CD8-positive, alpha-beta memory T cell (primary cell): ENCODE measurements at places on chromosomes 13 and 19. TPM values are rescaled to one million over a fixed set of nuclear protein-coding genes. Genes with fewer than 3 reads are reported as not detected.

GRCh38 chr13:113903912-113904311, 40.0 kb upstream of the GAS6 start:
- H3K27ac ChIP-seq: no peak overlapping the region
- H3K4me1 ChIP-seq: no peaks in the 10 kb centered on the region
- H3K27me3 ChIP-seq: peaks cover 3% of the 10 kb centered on the region
- H3K4me3 ChIP-seq: no peak overlapping the region
- H3K36me3 ChIP-seq: no peaks in the 10 kb centered on the region

- H3K4me3 ChIP-seq: no peak overlapping the region
- no peak for DNase-seq
- H3K27ac ChIP-seq: no peak overlapping the region
- no peaks in the 10 kb centered on the region for H3K4me1 ChIP-seq
- no peaks in the 10 kb centered on the region for H3K27me3 ChIP-seq
These were observed 586.7 kb upstream of the SGCG start for GRCh38 chr13:22594041-22594440.

- H3K4me3 ChIP-seq: no peak overlapping the region
- no peaks in the 10 kb centered on the region for H3K36me3 ChIP-seq
- H3K4me1 ChIP-seq: no peaks in the 10 kb centered on the region
- H3K27ac ChIP-seq: no peak overlapping the region
These were observed 9.1 kb upstream of the PNMA8A start for GRCh38 chr19:46480415-46480814.

- H3K27ac ChIP-seq: no peak overlapping the region
- peaks cover 21% of the 10 kb centered on the region for H3K4me1 ChIP-seq
- no peaks in the 10 kb centered on the region for H3K27me3 ChIP-seq
- H3K4me3 ChIP-seq: no peak overlapping the region
- peaks cover 11% of the 10 kb centered on the region for H3K36me3 ChIP-seq
These were observed 3.5 kb upstream of the CD320 start for GRCh38 chr19:8311461-8312260.

- no peaks in the 10 kb centered on the region for H3K27me3 ChIP-seq
- no peaks in the 10 kb centered on the region for H3K4me1 ChIP-seq
- H3K36me3 ChIP-seq: peaks cover 7% of the 10 kb centered on the region
These were observed 20.7 kb downstream of the GPR180 start for GRCh38 chr13:94622344-94622743.

- no peaks in the 10 kb centered on the region for H3K36me3 ChIP-seq
- peak; percentile 59 for DNase-seq
- H3K4me3 ChIP-seq: no peak overlapping the region
- no peak overlapping the region for H3K27ac ChIP-seq
- H3K27me3 ChIP-seq: peaks cover 12% of the 10 kb centered on the region
These were observed 5.3 kb upstream of the HCN2 start for GRCh38 chr19:584240-585001.

DNA sequence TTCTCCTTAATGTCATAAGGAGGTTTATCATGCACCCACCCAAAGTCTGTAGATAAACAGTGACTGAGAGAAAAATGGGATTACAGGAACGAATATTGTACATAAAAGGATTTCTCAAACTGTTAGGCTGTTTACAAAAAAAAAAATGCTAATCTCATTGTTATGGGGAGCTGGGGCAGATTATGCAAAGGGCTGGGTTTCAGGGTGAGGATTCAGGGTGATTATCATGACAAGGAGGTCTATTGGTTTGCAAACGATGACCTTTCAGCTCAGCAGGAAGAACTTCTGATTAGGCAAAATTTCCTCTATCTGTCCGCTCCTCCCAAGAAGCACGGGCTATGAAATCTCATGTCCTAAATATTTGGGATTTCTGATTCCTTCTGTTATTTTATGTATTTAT, 41.4 kb downstream of the NLRP12 start:
- no peaks in the 10 kb centered on the region for H3K36me3 ChIP-seq
- no peaks in the 10 kb centered on the region for H3K27me3 ChIP-seq
- H3K27ac ChIP-seq: no peak overlapping the region
- H3K4me1 ChIP-seq: no peaks in the 10 kb centered on the region
- H3K4me3 ChIP-seq: no peak overlapping the region

- no peak overlapping the region for H3K4me3 ChIP-seq
- no peak overlapping the region for H3K27ac ChIP-seq
- DNase-seq: no peak
- no peaks in the 10 kb centered on the region for H3K27me3 ChIP-seq
- H3K4me1 ChIP-seq: no peaks in the 10 kb centered on the region
- no peaks in the 10 kb centered on the region for H3K36me3 ChIP-seq
These were observed 115.9 kb upstream of the C1QTNF9B start for GRCh38 chr13:24013189-24013588.

GRCh38 chr13:24713022-24713421, 32.8 kb downstream of the ATP12A start:
- no peak overlapping the region for H3K27ac ChIP-seq
- no peaks in the 10 kb centered on the region for H3K36me3 ChIP-seq
- no peaks in the 10 kb centered on the region for H3K27me3 ChIP-seq

The OR7C1 gene
- not detected for total RNA-seq

The DCUN1D2 gene
- 16.2 TPM for total RNA-seq
